ENCODE measurements at places on chromosomes 3 and 15. TPM values are rescaled to one million over a fixed set of nuclear protein-coding genes. Genes with fewer than 3 reads are reported as not detected.

The SNTN gene
- total RNA-seq: not detected

GRCh38 chr3:46381625-46382024 is 10.9 kb downstream of the CCR5 start:
- DNase-seq: no peak

The PPM1L gene
- total RNA-seq: 22.8 TPM

GRCh38 chr3:47515864-47516319 is 2.4 kb upstream of the ELP6 start:
- no peak for DNase-seq

- no peak for DNase-seq
Observed at GRCh38 chr3:106425026-106425425, 556.2 kb upstream of the CBLB start.

DNA sequence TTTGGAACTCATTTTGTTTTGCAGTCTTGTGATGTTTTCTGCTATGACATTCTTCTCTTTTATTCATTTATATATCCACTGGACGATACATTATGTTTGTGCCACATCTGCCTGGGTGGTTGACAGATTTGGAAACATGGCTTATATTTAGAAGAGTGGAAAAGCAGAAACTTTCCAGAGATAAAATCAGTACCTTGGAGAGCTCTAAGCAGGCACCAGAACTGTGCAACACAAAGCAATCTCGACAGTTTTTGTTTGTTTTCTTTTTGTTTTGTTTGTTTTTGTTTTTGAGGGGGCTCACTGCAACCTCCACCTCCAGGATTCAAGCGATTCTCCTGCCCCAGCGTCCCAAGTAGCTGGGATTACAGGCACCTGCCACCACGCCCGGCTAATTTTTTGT is 45.5 kb downstream of the SYN2 start:
- DNase-seq: no peak

- peak; percentile 84 for DNase-seq
Observed at GRCh38 chr3:49900491-49901153, 3.1 kb downstream of the MST1R start.

DNA sequence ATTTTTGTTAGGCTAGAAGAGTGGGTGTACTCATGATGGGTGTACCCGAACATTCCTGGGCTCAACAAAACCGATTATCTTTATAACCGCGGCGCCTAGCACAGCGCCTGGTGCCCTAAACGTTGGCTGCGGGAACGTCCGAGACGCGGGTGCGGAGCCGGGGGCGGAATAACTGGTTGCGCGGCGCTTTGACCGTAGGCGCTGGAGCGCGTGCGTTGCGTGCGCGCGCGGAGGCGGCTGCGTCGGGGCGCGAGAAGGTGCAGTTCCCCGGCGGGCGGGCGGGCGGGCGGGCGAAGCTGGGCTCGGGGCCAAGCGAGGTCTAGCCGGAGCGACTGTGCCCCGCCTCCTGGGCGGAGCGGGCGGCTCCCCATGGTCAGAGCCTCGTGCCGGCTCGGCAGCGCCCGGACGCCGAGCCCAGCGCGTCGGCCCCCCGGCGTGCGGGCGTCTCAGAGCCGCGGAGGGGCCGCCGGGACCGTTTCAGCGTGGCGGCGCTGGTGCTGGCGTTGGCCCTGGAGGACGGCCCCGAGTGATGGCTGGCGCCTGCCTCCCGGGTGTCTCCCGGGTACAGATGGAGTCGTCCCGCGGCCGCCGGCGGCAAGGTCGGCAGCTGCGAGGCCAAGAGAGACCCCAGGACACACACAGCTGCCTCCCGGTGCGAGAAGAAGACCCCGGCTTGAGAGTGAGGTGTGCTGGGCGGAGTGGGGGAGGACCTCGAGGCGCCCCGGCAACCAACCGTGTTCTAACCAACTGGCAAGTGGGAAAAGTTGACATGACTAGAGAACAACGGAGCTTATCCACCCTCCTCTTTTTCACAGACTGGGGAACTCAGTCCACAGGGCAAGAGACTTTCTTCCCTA is at the start of gene PLAAT1:
Gene PLAAT1 (plus strand): TSS at position 373 of the 857 bp plus-strand sequence. CDS start 14,429 bp downstream, outside the sequence.
- DNase-seq: peak; percentile 64

The ALDH1A3 gene
- 5.0 TPM for total RNA-seq

GRCh38 chr3:149424918-149425317 is 47.5 kb upstream of the TM4SF1 start:
- DNase-seq: no peak

DNA sequence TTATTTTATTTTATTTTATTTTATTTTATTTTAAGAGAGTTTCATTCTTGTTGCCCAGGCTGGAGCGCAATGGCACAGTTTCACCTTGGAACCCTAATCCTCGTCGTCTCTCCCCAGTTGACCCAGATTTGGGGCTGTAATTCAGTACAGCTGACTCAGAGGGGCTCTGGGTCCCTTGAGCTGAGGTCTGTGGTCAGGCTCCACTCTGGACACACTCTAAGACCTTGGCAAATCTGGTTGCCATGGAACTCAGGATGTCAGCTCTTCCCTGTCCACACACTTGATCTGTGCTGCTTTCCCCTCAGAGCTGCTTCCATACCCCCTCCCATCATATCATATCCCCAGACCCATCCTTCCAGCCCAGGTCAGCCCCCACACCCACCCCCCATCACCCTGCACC is 675 bp upstream of the CYP11A1 start:
- no peak for DNase-seq

The SMAD6 gene
- total RNA-seq: 17.2 TPM

The PLEKHO2 gene
- total RNA-seq: 11.8 TPM

GRCh38 chr3:149494759-149495580 is 20.5 kb downstream of the TM4SF4 start:
- DNase-seq: no peak

The SH2D7 gene
- total RNA-seq: not detected

The IGDCC3 gene
- total RNA-seq: not detected

The CGNL1 gene
- 27.2 TPM for total RNA-seq

GRCh38 chr3:70736009-70736408 is 423.6 kb upstream of the MDFIC2 start:
- DNase-seq: no peak

GRCh38 chr3:43345877-43346276 is 59.5 kb downstream of the SNRK start:
- DNase-seq: no peak

DNA sequence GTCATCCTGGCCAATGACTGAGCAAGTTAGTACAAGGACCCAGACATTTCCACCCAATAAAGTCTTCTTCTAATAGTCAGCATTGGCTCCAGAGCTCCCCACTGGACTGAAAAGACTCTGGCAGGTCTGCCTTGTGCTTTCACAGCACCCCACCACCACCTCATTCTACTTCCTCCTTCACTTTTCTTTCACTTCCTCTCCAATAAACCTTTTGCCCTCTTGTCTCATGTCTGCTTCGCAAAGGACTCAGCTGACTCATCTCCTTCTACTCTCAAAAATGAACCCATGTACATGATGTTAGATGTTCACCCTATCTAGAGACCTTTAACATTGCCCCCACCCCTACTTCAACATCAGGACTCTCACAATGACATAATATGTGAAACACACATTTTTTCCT is 181.0 kb upstream of the PPP2R3A start:
- DNase-seq: no peak

- no peak for DNase-seq
Observed at GRCh38 chr3:58469096-58469495, 22.8 kb upstream of the KCTD6 start.

DNA sequence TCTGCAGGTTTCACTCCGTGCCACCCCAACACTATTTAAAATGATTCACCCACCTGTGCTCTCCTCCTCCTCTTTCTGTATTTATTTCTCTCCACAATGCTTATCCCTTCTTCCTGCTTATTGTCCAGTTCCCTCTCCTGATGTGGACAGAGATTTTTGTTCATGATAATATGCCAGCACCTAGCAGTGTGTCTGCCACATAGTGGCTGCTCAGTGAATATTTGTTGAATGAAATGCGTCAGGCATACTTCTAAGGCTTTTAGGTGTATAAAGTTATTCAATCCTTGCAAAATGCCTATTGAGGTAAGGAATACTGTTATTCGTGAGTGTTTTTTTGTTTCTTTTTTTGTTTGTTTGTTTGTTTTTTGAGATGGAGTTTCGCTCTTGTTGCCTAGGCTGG is 67.5 kb upstream of the MME start:
- no peak for DNase-seq

GRCh38 chr3:179196098-179196497 is 47.9 kb downstream of the PIK3CA start:
- no peak for DNase-seq

- no peak for DNase-seq
Observed at GRCh38 chr3:4997946-4998345, 18.7 kb downstream of the BHLHE40 start.

- no peak for DNase-seq
Observed at GRCh38 chr3:172373912-172374311, 74.3 kb downstream of the GHSR start.

DNA sequence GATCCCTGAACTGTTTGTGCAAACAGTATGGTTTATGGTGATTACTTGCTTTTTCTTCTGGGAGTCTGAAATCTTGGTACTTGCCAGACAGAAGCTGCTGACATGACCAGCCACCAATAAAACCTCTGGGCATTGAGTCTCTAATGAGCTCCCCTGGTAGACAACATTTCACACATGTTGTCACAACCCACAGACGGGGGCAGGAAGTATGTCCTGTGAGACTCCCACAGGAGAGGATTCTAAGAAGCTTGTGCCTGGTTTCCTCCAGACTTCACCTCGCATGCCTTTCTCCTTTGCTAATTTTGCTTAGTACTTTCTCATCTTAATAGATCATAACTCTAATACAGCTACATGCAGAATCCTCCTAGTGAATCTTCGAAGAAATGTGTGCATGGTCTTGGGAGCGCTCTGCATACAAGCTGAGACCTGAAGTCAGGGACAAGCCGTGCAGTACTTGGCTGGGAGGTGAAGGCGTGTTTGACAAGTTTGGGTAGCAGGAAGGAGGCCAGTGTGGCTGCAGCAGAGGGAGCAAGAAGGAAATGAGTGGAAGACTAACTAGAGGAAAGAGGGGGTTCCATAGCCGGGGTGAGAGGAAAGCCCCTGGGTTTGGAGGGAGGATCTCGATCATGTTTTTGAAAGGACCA is 49.0 kb downstream of the B3GNT5 start:
- no peak for DNase-seq

DNA sequence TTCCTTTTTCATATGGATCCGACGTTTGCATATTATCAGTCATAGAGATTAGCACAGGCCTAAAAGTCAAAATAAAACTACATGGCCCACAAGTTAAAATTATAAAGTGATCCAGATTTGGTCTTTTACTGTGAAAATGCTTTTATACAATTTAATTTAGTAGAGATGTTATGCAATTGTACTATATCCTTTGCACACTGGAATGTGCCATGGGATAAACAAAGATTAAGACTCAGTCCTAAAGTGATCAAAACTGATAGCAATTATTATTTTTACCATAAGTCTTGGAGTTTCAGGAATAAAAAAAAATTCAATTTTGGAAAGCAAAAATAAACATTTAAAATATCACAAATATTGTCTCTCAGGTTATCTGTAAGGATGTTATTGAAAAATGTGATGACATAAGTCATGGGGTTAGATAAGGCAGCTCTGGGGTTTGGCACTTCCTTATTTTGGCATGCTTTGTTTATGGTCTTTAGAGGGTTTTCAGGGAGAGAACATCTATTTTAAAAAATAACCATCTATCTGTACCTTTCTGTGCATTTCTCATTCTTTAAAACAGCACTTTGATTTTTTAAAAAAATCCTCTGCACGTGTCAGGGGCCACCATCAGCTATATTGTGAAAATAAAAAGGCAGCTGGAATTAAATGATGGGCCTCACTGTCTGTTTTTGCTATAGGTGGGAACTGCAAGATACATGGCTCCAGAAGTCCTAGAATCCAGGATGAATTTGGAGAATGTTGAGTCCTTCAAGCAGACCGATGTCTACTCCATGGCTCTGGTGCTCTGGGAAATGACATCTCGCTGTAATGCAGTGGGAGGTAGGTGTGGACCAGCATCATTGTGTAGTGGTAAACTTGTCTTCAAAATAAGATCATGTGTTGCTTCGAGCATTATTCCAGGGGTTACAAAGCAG is 67.3 kb downstream of the TGFBR2 start:
- DNase-seq: no peak

GRCh38 chr3:116280130-116280740 is 165.1 kb downstream of the LSAMP start:
- no peak for DNase-seq

DNA sequence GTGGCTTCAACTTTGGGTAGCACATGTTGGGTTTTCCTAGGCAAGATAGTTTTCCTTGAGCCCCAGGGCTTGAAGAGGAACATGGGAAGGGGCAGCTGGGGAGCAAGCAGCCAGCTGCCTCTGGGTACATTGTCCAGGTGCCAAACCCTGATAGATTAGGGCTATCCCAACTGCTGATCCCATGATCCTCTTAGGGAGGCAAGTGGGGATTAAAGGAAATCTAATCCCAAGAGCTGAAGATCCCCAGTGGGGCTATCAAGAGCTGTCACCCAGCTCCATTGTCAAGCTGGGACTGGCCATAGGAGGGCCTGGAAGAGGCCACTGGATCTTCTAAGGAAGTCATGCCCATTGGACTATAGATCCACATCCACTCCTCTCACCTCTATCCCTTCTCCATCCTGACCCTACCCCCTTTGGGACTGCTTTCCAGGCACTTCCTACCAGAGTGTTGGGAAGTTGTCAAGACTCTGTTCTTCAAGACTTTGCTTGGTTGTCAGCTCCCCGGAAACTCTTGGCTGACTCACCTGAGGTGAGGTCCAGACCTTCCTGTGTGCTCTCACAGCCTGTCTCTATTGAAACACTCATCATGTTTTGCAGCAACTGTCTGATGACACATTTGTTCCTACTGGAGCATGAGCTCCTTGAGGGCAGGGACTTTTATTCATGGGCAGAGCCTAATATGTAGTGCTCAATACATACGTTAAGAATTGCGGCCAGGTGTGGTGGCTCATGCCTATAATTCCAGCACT is 5.9 kb downstream of the CAMK2N2 start:
- no peak for DNase-seq

The SLC28A1 gene
- total RNA-seq: 57.6 TPM

The ZPLD1 gene
- 0.04 TPM for total RNA-seq

DNA sequence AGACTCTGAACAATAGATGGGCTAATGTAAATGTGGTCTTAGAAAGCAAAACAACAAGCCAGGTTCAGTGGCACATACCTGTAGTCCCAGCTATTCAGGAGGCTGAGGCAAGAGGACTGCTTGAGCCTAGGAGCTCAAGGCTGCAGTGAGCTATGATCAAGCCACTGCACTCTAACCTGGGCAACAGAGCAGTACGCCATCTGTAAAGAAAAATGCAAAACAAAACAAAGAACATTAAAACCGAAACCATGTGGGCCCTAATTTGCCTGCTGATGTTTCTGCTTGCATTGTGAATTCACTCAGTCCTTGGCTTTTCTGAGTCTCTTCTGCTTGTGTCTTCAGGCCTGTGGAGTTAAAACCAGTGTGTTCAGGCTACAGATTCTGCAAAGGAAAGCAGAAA is 56.7 kb downstream of the CCNL1 start:
- DNase-seq: no peak

Measured in right lobe of liver (tissue), 6 donors.